Aorta (tissue), 5 donors: ENCODE measurements at places on chromosomes 16 and 17. TPM values are rescaled to one million over a fixed set of nuclear protein-coding genes. Genes with fewer than 3 reads are reported as not detected.
A peak's percentile ranks its signal among the peaks of the same experiment; 100 is the strongest.

The KRT25 gene
- not detected for total RNA-seq

- no peak for DNase-seq
Measured at GRCh38 chr17:37413875-37414519, 7.3 kb downstream of the TADA2A start.

GRCh38 chr16:4316864-4317531, 1.1 kb downstream of the GLIS2 start:
- peak; percentile 87 for DNase-seq

The KRTAP2-2 gene
- total RNA-seq, result not detected

GRCh38 chr17:18332909-18333489, 17.9 kb downstream of the SMCR8 start:
- DNase-seq, result no peak

The PDE6G gene
- total RNA-seq, result 0.58 TPM

The GPR179 gene
- not detected for total RNA-seq

- peak; percentile 56 for DNase-seq
Measured at GRCh38 chr17:75430159-75430974, 24.9 kb upstream of the GRB2 start.

DNA sequence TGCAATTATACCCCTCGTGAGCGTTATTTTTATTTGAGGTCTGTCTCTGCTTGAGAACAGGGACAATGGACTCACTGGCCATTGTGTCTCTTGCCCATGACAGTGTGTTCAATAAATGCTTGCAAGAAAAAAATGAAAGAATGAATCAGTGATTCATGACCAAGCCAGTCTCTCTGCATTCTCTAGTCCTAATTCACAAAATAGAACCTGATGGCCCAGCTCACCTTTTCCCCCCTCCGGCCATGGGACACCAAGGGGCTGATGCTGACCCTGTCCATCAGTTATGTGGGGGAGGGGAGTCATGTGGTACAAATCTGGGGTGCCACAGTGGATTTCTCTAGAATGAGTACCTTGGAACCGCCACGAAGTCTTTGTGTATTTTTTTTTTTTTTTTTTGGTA, 38.2 kb downstream of the CCDC42 start:
- peak; percentile 10 for DNase-seq

- DNase-seq, result no peak
Measured at GRCh38 chr16:57786632-57787518, 15.4 kb downstream of the KIFC3 start.

GRCh38 chr17:49013311-49014213, 16.4 kb downstream of the IGF2BP1 start:
- DNase-seq, result no peak

- DNase-seq, result peak; percentile 9
Measured at GRCh38 chr17:77502626-77503292, 362.0 kb downstream of the SEC14L1 start.

DNA sequence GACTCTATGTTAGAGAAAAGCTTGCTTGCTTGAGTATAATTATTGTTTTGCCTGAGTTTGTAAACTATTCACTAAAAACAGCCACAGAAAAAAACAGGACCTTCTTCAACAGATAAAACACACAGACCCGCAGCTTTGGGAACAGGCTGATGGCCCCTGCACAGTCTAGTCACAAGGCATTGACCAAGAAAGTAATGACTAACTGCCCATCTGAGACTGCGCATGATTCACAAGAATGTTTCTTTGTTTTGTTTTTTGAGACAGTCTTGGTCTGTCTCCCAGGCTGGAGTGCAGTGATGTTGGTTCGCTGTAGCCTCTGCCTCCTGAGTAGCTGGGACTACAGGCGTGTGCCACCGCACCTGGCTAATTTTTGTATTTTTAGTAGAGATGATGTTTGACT, 2.8 kb upstream of the ZKSCAN2 start:
- DNase-seq, result no peak

GRCh38 chr16:71600822-71601221, 23.9 kb upstream of the TAT start:
- DNase-seq, result no peak

The TEX14 gene
- 0.16 TPM for total RNA-seq

The HLF gene
- total RNA-seq, result 12.4 TPM

The SYNGR3 gene
- total RNA-seq, result 0.57 TPM

The CACNG1 gene
- not detected for total RNA-seq

DNA sequence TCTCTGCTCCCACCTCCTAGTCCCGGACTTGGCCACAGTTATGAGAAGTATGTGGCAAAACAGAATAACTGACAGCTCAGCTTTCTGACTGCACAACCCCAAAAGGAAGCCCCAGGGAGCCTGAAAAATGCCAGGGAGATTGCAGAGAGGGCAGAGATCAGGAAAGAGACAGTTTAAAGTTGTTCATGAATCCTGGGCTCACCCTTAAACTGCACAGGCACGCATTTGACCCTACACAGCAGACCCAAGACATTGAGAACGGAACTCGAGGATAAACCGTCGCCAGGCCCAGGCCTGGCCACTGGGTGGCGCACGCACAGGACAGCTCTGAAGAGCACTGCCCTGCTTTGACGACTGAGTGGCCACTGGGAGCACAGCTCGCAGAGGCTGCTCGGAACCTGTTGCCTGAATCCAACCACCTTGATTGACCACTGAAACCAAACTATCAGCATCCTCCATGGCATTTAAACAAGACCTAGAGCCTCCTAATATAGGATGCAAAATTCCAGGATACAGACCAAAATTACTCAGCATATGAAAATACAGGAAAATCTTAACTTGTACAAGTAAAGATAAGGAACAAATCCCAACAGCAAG, 114.0 kb downstream of the C16orf95 start:
- DNase-seq, result peak; percentile 89

- no peak for DNase-seq
Measured at GRCh38 chr17:73163043-73163442, 1.8 kb upstream of the SSTR2 start.

DNA sequence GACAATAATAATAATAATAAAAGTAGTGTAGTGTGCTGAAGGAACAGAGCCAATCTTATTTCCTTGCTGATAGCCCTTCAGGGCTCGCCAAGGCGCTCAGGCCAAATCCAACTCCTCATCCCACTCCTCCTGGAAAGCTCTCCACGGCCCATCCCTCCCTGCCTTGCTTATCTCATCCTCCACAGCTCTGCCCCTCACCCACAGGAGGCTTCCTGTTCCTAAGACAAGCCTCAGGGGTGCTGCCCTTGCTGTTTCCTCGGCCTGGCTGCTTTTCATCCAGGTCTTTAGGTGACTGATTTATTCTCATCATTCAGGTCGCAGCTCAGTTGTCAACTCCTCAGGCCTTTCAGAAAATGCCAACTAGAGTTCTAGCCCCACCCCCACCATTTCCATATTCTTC, 11.2 kb downstream of the GTF3C1 start:
- DNase-seq, result peak; percentile 31
